PC-3 (cell line): ENCODE measurements at places on chromosomes 12 and 14. TPM values are rescaled to one million over a fixed set of nuclear protein-coding genes. Genes with fewer than 3 reads are reported as not detected.

- no peak for DNase-seq
These were observed 49.3 kb downstream of the FOXN3 start for GRCh38 chr14:89367779-89368120.

GRCh38 chr14:81235096-81235495, 14.3 kb upstream of the GTF2A1 start:
- no peak for DNase-seq

DNA sequence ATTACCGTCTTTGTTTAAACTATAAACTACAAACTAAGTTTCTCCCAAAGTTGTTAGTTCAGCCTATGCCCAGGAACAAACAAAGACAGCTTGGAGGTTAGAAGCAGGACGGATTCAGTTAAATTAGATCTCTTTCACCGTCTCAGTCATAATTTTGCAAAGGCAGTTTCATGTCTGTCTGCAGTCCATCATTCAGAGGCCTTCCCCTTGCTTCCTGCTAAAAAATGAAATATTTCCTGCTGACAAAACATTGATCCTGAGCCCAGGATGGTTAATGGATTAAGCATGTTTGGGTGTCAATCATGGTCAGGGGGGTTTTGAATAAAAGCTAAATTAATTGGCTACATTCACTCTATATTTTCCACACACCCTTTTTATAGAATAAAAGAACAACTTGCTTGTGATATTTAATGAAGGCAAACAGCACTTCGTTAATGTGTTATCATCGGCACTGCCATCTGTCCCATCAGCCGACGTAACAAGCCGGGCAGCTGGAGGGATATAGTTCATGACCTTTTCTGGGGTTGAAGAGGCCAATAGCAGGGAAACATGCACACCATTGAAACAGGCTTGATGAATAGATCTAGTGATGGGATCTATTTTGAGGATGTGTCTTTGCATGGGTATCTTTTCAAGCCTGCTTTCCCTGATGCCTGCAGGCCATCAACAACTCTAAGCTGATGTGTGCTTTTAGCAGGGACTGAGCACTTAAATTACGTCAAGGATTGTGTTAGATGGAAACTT, 521.3 kb upstream of the TMEM132C start:
- DNase-seq = no peak

DNA sequence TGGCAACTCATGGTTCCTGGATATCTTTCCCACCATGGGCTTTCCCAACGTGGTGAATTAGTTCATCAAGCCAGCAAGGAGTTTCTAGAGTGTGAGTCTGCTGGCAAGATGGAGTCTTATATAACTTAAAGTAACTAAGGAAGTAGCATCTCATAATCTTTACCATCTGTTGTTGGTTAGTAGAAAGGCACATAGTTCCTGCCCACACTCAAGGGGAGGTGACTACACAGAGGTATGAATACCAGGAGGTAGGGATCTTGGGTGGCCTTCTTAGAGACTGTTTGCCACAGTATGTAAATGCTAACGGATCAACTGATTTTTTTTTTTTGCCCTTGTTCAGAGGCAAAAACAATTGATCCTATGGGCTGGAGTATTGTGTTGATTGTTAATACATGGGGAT, 446.9 kb downstream of the ATP23 start:
- DNase-seq = no peak

DNA sequence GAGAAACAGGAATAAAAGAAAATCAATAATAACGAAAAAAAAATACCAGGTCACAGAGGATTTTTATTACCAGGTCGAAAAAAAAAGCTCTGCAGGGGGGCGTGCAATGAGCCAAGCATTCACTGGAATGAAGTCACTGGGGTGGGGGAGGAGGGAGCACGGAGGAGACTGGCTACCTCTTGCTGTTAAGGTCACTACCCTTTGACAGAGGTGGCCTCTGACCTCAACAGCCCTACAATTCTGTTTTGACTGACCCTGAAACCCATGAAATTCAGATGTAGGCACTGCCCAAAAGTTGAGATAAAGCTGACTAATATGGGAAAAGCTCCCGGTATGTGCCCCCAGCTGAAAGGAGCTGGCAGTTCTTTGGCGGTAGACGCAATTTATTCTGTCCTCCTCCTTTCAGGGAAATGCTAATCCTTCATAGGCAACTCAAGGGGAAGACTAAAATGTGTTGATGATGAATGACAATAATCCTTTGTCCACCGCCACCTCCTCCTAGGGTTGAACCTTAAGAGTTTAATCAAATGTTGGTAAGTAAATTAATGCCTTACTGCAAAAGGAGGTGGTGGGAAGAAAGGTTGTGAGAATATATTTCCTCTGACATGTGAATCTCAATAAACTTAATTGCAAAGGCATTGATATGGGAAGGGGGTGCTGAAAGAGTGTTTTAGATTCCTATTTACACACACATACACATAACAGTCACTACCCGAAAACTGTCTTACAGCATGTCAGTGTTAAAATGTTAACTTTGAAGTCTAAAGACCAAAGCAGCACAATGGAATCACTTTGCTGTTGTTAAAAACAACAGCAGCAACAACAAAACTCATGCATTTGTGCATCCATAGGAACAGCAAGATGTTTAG, 6.3 kb upstream of the RIC8B start:
- DNase-seq = no peak

DNA sequence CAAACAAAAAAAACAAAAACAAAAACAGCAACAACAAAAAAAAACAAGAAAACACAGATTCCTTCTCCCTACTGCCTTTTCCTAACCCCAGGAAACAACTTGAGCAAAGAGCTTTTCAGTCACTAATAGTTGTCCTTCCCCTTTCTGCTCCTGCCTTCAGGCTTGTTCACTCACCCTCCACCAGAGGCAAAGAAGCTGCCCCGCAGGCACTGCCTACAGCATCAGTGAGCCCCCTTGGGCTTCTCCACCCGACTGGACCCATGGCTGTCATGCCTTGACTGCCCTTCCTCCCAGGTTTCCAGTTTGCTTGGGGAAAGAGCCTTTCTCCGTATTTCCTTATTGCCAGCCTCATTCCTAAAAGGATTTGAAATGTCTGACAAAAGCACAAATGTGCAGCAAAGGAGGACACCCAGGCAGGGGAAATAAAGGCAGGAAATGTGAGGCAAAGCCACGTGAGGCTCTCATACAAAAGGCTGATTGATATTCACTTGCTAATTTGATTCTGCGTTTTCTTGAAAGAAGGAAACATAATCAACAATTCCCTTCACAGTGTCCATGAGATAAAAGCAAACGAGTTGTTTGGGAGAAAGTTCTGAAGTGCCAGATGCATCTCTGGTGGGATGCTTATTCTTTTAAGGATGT, 85.7 kb downstream of the GPATCH2L start:
- no peak for DNase-seq

- DNase-seq = peak; percentile 47
These were observed 315.7 kb downstream of the NAV3 start for GRCh38 chr12:78146365-78146772.

DNA sequence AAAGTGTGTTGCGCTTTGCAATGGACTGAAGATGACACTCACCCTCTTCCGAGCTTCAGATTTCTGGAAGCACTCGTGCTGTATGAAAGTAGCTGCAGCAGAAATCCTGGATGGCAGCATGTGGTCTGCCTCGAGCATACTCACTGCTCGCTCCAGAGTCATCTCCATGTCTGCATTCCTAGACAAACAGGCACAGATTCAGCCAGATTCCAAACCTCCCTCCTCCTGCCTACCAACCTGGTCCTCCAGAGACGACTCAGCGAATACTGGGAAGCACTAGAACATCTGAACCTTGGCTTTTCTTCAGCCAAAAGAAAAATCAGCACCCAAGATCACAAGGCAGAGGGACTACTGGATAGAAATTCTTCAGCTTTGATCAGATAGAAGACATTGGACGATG, 27.7 kb downstream of the PKP2 start:
- DNase-seq = no peak

DNA sequence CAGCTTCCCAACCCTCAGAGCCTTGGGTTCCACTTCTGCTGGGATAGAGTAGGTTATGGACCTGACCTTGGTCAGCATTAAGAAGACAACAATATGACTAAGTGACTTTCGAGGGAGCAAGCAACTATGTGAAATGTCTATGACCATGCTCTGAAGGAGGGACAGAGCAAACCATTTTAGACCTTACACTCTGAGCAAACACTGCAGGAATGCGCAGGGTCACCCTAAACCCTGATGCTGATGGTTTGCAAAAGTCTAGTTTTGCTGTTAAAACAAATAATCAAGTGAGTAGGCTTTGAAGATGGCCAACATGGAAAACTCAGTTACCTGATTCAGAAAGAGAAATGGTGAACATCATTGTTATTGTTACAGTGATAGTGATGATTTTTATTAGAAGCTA, 8.7 kb downstream of the ZCCHC8 start:
- no peak for DNase-seq

DNA sequence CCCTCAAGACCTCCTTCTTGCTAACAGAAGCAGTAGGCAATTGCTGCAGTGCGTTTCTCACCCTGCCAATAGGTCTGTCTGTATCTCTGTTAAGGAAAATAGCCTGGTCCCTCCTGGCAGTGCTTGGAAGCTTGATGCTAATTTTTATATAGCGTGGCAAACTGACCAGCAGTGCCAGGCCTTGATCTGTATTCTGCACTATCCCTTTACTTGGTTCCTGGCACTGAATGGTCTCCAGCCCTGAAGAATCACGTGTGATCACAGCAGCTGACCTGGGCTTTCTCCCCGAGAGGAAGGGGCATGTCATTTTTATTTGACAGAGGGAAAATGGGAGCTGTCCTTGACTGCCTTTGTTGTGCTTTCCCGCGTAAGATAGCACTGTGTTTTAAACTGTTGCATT, 48.7 kb upstream of the TRAF3 start:
- no peak for DNase-seq

DNA sequence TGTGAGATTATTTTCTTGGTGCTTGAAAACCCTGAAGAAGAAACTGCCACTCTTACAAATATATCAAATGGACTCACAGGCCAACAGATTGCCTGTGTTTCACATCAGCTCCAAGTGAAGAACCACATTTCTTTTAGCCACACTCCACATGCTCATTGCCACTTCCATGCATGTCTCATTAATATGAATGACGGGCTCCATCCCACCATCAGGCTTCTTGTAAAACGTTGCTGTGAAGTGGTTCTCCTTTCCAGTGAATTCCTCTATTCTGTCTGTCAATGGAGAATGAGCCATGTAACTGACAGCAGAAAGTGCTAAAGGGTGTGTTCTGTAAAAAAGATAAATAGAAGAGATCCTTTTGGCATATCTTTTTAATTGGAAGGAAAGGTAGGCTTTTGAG, 188.2 kb upstream of the RMST start:
- no peak for DNase-seq

DNA sequence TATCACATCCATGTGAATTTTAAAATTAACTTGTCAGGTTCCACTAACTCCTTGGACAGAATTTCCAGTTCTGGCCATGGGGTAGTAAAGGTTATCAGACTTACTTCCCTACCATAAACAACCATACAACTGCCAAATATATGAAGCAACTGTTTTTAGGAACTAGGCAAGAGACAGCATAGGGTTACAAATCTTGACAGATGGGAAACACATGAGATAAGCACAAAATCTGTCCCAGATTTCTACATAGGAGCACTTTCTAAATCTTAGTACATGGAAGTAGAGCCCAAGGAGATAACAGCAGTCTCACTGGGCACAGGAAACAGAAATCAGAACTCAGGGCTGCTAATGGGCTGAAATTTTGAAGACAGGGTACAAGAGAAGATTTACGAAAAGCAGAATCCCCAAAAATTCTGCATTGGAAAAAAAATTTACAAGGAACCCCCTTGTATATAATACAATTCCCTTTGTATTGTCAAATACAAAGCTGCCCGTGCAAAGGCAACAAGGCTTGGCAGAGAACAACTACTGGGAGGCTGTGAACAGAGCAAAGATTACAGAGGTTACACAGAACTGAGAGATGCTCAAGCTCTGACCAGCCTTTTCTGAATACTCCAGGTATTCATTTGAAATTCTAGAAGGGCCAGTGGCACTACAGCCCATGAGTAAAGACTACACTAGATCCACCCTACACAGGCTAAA, 43.2 kb downstream of the GALNT4 start:
- DNase-seq = no peak

DNA sequence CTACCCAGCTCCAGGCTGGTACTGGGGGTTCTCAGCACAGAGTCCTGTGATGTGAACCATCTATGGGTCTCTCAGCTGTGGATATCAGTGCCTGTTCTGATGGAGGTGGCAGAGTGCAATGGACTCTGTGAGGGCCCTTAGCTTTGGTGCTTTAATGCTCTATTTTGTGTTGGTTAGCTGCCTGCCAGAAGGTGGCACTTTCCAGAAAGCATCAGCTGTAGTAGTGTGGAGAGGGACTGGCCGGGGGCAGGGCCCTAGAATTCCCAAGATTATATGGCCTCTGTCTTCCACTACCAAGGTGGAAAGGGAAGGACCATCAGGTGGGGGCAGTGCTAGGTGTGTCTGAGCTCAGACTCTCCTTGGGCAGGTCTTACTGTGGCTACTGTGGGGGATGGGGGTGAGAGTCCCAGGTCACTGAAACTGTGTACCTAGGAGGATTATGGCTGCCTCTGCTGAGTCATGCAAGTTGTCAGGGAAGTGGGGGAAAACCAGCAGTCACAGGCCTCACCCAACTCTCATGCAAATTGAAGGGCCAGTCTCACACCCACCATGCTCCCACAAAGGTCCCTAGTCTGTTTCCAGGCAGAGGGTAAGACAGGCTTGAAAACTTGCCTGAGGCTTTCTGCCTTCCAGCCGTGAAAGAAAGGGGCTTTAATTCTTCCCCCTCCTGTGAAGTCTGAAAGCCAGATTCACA, 878.1 kb downstream of the C12orf50 start:
- peak; percentile 56 for DNase-seq

- no peak for DNase-seq
These were observed 108.2 kb downstream of the PDE3A start for GRCh38 chr12:20476551-20476950.

GRCh38 chr14:90616881-90617280, 199.3 kb downstream of the TTC7B start:
- no peak for DNase-seq

GRCh38 chr12:64730588-64730969, 28.6 kb downstream of the GNS start:
- DNase-seq = no peak

DNA sequence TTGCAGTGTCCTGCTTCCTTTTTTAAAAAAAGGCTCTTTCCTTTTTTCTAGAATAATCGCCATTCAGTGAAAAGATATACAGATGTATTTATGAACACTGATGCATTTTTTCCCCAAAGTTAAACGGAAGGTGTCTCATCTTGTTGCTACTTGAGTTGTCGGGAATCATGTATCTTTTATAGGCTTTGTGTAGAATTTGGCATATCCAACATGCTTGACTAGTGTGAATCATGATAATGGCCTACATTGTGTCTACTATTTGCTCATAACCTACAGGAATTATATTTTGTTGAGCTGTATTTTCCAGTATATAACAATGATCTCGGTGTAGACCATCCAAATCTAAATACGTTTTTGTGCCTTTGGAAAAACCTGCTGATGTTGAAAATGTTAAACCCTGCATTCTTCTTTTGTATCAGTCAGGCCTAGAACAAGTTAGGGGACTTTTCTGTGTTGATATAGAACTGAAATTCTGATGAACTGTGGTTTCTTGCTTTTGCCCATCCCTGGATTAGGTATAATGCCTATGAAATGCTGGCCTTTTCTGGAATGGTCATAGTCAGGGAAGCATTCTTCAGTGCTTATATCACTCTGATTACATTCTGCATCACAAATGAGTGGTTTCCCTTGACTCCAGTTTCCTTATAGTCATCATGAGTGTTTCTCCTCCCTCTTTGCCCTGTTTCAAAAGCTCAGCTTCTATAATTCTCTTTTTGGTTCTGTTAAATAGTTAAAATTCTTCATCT, 10.8 kb downstream of the BMAL2 start:
- peak; percentile 99 for DNase-seq

Gene TBX5
- not detected in 2 replicates for total RNA-seq

Gene RAD9B
- total RNA-seq = 0.40 and 0.52 TPM in 2 replicates

Gene GPHN
- 23.4 and 39.5 TPM in 2 replicates for total RNA-seq

Gene C12orf56
- 5.7 and 8.1 TPM in 2 replicates for total RNA-seq

Gene BBOF1
- 1.5 and 3.9 TPM in 2 replicates for total RNA-seq

Gene GPX2
- 2.9 and 4.3 TPM in 2 replicates for total RNA-seq

Gene CMAS
- 25.0 and 47.6 TPM in 2 replicates for total RNA-seq

Gene LAG3
- total RNA-seq = 0.40 and 0.58 TPM in 2 replicates
